GM04504 (cell line): ENCODE measurements at places on chromosomes 3 and 15.

DNA sequence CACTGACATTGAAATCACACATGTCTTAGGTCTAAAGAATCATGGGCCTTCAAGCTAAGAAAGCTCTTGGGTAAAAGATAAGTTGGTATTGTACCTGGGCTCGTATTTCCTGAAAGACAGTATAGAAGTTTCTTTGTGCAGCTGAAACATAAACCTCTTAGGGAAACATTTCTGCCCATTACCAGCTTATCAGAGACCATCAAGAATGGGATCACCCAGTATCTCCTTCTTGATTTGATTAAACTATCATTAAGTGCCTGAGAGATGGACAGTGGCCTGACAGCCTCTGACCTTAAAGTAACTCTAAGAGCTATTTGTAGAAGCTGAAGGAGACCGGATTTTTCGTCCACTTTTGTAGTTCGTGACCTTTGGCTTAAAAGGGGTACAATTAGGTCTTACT is 265.3 kb downstream of the ERC2 start:
- no peak for DNase-seq

DNA sequence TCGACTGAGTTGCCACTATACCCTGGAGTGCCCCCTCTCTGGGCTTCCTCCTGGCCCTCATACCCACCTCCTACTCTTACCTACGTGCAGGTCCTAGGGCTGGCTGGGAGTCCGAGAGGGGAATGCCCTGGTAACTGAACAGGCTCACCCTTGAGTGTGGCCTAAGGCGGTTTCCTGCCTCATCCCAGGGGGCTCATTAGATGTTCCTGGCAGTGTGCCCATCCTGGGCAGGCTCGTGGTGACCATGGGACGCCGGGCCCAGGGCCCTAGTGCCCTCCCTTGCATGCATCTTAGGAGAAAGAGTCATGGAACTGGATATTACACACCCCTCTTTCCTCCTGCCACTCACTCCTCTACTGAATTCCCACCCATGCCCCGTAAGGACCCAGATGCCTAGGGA is 2.8 kb downstream of the SEMA4B start:
- DNase-seq, result no peak

DNA sequence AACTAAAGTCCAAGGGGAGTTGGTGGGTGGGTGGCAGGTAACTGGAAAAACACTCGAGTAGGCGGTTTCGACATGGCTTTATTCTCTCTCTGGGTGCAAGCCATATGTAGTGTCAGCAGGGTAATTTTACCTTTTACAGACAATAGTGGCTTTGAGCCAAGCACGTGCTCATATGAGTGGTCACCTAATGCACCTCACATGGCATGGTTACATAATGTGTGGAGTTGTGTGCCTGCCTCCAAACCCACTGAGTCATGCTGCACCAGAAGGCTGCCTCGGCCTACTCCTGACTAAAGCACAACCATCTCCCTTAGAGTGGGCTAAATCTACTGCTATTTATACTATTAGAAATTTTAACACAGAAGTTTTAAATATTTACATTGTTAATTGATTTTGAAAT is 16.5 kb downstream of the CCRL2 start:
- no peak for DNase-seq

DNA sequence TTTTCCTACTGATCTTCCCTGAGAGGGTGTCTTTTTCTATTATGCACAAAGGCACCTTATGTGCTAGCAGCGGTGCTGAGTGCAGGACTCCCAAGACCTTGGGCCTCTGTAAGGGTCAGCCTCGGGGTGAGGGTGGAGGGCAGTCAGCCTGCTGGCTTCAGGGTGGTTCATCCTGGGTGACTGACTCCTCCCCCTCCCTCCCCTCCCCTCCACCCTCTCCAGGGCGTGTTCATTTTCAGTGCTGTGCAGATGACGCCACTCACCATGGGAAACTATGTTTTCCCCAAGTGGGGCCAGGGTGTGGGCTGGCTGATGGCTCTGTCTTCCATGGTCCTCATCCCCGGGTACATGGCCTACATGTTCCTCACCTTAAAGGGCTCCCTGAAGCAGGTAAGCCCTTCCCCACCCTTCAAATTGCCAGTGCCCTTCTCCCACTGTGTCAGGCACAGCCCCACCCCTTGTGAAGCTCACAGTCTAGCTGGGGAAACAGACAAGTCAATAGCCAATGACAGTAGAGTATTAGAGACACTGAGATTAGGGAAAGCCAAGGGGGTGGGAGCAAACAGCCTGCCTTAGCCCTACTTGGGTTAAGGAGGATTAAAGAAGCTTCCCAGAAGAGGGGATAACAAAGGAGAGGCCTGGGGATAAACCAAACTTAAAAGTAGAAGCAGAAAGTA is 41.9 kb downstream of the SLC6A1 start:
- no peak for DNase-seq

- DNase-seq, result no peak
Observed at GRCh38 chr15:40344217-40344616, 3.5 kb upstream of the CCDC9B start.

DNA sequence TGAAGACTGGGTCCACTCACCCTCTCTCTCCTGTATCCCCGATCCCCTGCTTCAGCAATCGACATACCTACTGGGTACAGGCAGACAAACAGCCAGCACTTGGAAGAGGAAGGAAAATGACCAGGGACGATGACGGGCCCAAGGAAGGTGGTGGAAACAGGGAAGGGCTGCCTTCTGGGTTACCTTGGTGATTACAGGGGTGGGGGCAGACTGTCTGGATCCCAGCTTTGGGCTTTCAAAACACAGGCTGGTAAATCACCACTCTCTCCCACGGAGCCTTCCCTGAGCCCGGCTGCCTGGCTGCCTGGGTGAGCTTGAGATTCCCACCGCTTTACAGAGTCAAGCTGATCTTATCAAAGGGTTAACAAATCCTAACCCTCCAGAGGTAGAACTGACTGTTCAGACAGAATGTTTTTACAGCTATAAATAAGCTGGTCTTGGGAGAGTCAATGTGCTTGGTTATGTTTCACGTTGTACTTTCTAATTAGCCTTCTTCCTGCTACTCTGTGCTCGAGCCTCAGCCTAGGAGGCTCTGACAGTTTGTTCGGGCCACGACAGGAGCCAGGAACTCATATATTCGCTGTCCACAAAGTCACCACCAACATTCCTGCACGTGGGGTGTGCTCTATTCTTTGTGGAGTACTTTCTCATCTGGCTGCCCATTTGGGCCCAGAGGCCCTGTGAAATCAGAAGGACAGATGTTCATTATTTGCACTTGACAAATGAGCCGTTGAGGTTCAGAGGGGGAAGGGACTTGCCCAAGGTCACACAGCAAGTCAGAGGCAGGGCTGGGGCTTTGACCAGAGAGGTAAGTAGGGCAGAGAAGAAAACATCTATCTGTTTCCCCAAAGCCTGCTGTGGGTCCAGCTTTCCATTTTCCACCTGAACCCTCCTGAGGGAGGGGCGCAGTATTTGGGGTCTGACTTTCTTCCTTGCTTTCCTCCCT is 63.5 kb downstream of the FEM1B start:
- no peak for DNase-seq

DNA sequence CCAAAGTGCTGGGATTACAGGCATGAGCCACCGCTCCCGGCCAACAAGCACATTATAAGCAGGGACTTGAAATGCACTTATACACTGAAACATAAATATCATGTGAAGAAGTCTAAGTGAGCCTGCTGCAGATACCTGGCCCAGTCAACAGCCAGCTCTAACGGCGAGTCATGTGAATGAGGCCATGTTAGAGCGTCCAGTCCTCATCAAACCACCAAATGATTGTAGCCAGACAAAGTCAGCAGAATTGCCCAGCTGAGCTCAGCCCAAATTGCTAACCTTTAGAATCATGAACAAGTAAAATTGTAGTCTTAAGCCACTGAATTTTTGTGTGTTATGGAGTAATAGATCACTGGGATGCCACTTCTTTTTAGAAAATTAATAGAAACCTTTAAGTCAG is 37.8 kb upstream of the UACA start:
- DNase-seq, result no peak

- no peak for DNase-seq
Observed at GRCh38 chr15:81322676-81323253, 1.2 kb downstream of the STARD5 start.

GRCh38 chr15:60935130-60935529 is 294.0 kb downstream of the RORA start:
- no peak for DNase-seq

- no peak for DNase-seq
Observed at GRCh38 chr3:104886220-104886995, 480.3 kb upstream of the ALCAM start.

- DNase-seq, result no peak
Observed at GRCh38 chr15:40477642-40478327, 7.0 kb downstream of the CHST14 start.

- no peak for DNase-seq
Observed at GRCh38 chr3:40169983-40170382, 139.5 kb upstream of the EIF1B start.

- DNase-seq, result no peak
Observed at GRCh38 chr3:195811756-195812155, at the start of gene MUC4. MUC4 (minus strand) TSS chr3:195811929; CDS start chr3:195811817, 112 bp downstream.

- DNase-seq, result no peak
Observed at GRCh38 chr15:25691544-25692430, 171.3 kb downstream of the ATP10A start.

DNA sequence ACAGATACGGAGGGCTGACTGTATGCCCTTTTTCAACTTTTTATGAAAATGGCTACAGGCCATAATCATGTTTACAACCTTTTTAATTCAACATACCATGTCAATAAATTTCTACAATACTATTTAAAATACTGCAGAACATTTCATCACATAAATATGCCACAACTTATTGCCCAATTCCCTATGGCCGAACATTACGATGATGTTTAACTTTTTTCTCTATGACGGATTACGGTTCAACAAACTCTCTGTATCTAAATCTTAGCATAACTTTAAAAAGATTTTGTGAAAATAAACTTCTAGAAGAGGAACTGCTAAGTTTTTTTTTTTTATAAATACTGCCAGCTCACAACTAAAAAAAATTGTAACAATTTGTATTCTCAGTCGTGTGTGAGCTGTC is 220.4 kb downstream of the OSBPL10 start:
- DNase-seq, result no peak

DNA sequence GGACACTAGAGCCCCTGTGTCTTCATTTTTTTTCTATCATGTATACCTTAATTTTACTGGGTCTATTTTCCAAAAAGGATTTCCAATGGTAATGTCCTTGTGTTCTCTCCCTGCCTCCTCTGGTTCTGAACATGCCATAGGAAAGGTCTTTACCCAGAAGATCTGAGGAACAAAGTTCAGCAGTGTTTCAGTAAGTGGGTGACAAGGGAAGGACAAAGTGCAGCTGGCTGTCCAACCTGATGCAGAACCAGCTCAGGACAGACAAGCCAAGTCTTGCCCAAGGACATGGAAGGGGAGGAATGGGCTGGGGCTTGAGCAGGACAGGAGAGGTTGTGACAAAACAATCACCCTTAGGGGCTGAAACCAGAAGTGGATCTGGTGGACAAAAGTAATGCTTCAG is 61.2 kb upstream of the STRIT1 start:
- DNase-seq, result no peak
